ENCODE measurements at places on chromosomes 5 and 9.

- DNase-seq = no peak
Observed at GRCh38 chr5:151925340-151925739, 689 bp upstream of the GLRA1 start.

- no peak for DNase-seq
Observed at GRCh38 chr9:128552744-128553440, 505 bp downstream of the SPTAN1 start.

- DNase-seq = no peak
Observed at GRCh38 chr9:4550777-4551484, 60.7 kb downstream of the SLC1A1 start.

- DNase-seq = no peak
Observed at GRCh38 chr5:39083968-39084367, 9.8 kb upstream of the RICTOR start.

- DNase-seq = peak; percentile 25
Observed at GRCh38 chr5:107997338-107997980, 326.7 kb upstream of the EFNA5 start.

- no peak for DNase-seq
Observed at GRCh38 chr9:4362281-4362680, 62.4 kb upstream of the GLIS3 start.

DNA sequence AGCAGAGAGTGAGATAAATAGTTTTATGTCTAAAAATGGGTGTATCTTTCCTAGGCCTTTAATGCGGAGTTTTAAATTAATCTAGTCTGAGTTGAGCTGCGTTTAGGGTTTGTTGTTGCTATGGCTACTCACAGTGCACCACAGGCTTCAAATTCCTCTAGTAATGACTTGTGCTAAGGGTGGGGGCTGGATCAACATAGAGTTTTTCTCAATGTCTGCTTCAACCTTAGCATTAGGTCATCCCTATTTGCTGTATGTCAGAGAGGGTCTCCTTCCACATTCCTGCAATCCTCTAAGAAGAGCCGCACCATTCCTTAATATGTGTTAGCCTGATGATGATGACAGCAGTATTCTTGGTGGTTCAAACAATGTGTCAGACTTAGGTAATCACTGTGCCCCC, 465.6 kb upstream of the KIF2A start:
- DNase-seq = peak; percentile 38

- no peak for DNase-seq
Observed at GRCh38 chr9:127458921-127459320, 7.6 kb downstream of the LRSAM1 start.

DNA sequence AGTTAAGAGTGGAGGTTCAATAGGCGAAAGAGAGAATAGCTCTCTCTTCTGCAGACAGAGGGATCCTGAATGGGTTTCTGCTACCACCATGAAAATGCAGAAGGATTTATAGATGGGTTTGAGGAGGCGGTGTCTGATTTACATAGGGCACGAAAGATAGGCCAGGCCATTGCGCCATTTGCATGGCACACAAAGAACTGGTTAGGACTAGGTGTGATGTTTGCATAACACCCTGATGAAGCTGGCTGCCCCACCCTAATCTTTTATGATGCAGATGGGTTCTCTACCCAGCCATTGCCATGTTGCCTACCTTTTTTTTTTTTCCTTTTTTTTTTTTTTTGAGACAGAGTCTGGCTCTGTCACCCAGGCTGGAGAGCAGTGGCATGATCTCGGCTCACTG, 51.4 kb upstream of the PDZD2 start:
- no peak for DNase-seq

DNA sequence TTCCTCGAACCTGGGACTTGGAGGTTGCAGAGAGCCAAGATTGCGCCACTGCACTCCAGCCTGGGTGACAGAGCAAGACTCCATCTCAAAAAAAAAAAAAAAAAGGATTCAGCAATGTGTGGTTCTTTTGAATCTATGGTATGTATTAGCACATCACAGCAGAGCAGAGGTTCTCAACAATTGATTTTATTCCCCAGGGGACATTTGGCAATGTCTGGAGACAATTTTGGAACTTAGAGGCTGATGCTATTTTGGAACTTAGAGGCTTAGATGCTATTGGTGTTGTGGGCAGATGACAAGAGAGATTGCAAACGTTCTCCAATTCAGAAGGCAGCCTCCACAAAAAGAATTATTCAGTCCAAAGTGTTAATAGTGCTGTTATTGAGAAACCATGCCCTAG, 115.2 kb downstream of the TMC1 start:
- DNase-seq = no peak

- DNase-seq = peak; percentile 56
Observed at GRCh38 chr5:141779503-141779973, 97.5 kb upstream of the ARAP3 start.

DNA sequence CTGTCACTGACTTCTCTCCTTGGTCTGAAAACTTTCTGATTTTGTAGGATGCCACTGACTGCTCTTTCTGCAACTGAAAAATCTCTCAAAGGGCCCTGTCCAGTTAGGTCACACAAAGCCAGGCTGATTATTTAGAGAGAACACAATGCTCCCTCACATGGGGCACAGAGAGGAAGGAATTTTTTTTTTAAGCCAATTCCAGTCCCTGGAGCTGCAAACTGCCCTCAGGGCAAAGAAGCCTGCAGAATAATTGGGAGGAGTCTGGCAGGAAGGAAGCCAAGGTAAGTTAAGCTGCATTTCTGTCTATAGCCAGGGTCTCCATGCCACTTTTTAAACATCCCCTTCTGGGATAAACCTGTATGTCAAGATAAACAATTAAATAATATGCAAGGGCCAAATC, 305.5 kb downstream of the ZSWIM6 start:
- no peak for DNase-seq

DNA sequence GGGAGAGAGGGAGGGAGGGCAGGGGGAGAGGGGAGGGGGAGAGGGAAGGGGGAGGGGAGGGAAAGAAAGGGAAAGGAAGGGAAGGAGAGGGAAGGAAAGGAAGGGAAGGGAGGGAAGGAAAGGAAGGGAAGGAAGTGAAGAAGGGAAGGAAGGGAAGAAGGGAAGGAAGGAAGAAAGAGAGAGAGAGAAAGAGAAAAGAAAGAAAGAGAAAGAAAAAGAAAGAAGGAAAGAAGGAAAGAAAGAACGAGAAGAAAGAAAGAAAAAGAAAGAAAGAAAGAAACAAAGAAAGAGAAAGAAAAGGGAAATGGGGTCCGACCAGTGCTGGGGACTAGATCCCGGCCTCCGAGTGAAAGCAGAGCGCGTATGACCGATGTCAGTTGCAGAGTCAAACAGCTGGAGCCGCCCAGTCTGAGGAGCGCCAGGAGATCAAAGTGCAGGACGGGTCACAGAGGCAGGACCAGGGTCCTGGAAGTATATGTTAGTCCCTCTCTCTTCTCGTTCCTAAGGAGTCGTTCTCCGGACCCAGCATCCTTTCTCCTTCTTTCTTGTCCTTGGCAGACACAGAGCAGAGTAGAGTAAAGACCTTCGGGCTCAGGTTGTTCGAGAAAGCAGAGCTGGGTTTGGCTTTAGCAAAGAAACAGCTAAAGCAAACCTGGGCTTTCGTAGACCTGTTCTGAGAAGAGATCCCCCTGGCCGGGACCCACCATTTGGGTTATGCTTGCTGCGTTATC, 305.4 kb upstream of the MSX2 start:
- DNase-seq = no peak

GRCh38 chr5:34597034-34598027, 58.8 kb upstream of the RAI14 start:
- DNase-seq = no peak

DNA sequence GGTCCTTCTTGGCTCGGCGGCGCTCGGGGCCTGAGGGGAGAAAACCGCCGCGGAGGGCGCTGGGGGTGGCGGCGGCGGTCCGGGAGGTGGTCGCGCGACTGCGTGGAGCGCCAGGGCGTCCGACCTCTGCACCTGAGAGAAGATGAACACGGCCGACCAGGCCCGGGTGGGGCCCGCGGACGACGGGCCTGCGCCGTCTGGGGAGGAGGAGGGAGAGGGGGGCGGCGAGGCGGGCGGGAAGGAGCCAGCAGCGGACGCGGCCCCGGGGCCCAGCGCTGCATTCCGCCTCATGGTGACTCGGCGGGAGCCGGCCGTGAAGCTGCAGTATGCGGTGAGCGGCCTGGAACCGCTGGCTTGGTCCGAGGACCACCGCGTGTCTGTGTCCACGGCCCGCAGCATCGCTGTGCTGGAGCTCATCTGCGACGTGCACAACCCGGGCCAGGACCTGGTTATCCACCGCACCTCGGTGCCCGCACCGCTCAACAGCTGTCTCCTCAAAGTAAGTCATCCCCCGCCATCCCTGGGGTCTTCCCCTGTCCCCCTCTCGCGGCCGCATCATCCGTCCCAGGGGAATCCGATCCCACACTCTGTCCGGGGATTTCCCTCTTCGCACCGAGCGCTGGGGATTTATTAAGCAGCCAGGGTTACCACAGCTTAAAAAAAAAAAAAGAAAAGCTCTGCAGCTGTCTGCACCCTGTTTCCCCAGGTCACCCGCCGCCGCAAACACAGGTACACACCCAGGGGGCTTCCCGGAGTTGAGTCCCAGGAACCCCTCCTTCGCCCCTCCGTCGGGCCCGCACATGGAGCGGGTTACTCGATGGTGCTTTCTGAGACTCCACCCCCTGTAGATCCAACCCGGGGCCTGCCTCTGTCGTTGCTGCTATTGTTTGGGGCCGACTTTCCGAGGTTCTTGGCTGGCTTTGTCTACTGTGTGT, at the start of gene GTF3C4:
Gene GTF3C4, plus strand, starts transcription at position 8 of the 935 bp plus-strand sequence. Its CDS starts 135 bp downstream, at position 143.
- DNase-seq = peak; percentile 5

DNA sequence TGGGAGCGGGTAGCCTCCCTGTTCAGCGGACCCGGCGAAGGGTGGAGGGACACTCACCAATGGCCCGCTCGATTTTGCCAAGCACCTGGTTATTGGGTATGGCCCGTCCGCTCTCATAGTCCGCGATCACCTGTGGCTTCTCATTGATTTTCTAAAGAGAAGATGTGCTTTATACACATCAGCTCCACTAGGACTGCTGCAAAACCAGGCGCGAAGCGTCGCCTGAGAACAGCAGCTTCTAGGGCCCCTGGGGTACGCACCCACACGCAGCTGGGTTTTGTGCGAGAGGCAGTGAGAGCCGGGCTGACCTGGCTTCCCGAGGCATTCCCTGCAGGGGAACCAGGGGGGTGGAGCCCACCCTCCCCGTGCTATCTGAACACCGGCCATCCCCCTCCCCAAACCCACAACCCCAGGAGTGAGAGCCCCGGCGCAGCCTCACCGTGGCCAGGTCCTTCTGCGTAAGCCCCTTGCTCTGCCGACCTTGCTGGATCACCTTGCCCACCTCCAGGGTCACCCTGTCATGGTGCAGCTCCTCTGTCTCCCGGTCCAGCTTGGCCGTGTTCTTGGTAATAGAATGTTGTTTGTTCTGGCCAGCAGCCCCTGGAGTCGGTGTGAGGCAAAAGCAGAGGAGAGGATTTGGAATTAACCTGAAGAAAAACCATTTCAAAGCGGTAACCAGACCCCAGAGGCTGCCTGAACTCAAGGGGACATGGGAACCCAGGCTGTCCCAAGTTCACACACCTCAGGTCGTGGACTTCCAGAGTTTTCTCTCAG, 3.1 kb downstream of the EDF1 start:
- no peak for DNase-seq

DNA sequence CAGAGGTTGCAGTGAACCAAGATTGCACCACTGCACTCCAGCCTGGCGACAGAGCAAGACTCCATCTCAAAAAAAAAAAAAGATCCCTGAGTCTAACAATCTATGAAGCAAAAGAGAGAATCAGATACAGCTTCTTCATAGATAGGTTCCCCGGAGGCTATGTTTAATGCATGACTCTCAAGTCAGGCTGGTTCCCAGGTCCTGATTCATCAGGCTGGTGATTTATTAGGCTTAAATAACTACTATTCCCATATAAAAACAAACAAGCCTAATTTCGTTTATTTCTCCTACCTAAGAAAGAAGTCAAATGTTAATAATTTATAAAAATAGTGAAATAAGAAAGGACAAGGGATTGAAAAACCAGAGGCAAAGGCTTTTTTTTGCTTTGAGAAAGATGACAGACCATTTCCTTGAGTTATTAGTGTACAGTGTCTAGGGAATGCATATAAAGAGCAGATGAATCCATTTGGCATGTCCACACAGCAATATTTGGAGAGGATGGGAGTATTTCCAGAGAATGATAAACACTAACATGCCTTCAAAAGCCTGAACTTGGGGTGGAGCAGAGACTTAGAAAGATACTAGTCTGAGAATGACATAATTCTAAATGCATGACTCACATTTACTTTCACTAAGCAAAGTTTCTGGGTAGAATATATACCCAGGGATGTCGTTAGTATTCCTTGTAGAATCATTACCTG, 115.3 kb downstream of the NREP start:
- peak; percentile 89 for DNase-seq

DNA sequence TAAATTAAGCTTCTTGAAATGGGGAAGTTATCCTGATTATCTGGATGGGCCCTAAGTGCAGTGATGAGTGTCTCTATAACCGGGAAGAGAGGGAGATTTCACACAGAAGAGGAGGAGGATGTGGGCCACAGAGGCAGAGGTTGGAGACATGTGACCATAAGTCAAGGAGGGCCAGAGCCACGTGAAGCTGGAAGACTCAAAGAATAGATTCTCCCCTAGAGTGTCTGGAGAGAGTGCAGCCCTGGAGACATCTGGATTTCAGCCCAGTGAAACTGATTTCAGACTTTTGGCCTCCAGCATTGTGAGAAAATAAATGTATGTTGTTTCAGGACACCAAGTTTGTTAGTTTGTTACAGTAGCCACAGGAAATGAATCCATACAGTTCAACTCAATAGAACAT, 442.9 kb downstream of the NTRK2 start:
- no peak for DNase-seq

GRCh38 chr5:152246401-152246800, 158.7 kb downstream of the NMUR2 start:
- peak; percentile 20 for DNase-seq

DNA sequence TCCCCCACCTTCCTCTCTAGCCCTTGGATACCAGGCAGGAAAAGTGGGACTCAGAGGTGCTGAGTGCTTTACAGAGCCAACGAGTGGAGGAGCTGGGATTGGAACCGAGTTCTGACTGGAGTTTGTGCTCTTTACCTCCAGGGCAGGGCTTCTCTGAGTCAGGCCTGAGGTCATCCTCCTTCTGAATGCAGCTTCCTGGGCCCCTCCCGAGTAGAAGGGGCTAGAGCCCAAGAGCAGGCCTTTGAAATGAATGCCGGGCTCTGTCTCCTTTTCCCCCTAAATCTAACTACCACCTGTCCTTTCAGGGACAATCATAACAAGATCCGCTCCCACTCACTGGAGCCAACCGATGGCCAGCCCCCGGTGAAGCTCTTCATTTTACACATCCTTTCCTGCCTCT, 12.7 kb downstream of the PTGES start:
- DNase-seq = no peak
